Activated gamma-delta T cell treated with Interleukin-2 at 50 U/mL for 16 hours (primary cell): ENCODE measurements at places on chromosomes 12 and 14.
A peak's percentile ranks its signal among the peaks of the same experiment; 100 is the strongest.

- DNase-seq: no peak
Observed at GRCh38 chr14:21070083-21070609, at the start of gene ARHGEF40. TSS of gene ARHGEF40 (plus strand) at chr14:21070304. CDS start at chr14:21070397, 93 bp downstream.

DNA sequence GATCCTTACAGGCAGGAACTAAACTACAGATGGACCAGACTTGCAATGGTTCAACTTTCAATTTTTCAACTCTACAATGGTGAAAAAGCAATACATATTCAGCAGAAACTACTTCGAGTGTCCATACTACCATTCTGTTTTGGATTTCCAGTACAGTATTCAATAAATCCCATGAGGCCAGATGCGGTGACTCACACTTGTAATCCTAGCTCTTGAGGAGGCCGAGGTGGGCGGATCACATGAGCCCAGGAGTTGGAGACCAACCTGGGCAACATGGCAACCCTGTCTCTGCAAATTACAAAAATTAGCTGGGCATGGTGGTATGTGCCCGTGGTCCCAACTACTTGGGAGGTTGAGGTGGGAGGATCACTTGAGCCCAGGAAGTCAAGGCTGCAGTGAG is 336.1 kb downstream of the MED13L start:
- no peak for DNase-seq

- DNase-seq: no peak
Observed at GRCh38 chr12:75289753-75290152, 40.4 kb downstream of the CAPS2 start.

- no peak for DNase-seq
Observed at GRCh38 chr12:69000074-69000473, 67.1 kb upstream of the CPM start.

DNA sequence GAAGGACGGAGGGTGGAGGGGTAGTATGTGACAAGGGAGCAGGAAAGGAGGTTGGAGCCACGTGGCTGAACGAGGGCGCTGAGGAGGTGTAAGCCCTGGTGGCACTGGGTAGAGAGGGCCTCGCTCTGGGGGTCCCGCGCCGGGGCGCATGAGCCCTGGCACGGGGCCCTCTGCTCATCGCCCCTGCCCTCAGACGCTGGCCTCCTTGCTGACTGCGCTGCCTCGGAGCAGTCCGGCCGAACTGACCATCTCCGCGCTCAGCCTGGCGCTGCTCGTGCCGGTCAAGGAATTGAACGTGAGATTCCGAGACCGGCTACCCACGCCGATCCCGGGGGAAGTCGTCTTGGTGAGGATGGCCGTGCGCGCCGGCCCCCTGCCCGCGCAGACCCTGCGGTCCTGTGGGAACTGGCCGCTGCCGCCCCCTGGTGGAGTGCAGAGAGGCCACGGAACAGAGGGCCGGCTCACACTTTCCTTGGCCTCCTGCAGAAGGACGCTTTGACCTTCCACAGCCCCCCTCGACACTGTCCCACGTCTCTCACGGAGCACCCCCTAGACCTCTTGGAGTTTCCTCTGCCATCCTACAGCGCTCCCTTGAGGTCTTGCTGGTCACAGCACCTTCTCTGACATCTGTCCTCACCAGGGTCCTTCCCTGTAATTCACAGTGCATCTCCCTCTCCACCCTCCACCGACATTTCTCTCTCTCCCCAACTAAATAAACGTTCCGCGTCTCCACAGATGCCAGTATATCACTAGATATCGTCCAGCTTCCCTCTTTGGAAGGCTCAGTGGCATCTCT is 10.5 kb downstream of the ARHGEF25 start:
- DNase-seq: peak; percentile 56

DNA sequence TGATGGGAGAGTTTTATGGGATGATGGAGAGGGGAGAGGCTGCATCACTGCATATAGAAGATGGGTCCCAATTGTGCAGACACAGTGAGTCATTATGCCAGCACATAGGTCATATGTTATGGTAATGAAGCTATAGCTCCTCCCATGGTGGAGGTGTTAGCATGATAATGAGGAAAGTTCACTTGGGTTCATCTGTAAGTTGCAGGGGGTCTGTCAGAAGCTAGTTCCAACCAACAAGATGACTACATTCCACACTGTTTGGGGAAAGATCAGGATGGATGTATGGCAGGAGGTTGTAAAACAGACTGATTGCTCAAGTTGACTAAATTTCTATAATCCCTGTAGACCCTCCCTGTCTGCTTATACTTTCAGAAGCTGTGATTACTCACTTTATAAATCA is 561.3 kb downstream of the C12orf50 start:
- no peak for DNase-seq

DNA sequence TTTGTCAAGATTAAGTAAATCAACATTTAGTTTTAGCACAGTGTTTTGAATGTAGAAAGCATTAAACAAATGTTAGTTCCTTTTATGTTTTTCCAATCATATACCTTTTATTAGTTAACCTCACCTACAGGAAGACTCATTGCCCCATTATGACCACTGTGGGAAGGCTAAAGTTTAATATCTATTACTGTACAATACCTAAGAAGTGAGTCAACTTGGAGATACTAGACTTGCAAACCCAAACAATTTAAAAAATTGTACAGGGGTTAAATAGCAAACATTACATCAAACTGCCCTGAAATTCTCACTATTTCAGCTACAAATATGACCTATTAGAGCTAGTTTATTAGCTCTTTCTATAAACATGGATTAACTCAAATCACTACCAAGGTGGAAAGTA is 8.6 kb upstream of the G2E3 start:
- DNase-seq: no peak

GRCh38 chr12:104477510-104478390 is 21.0 kb downstream of the CHST11 start:
- no peak for DNase-seq

DNA sequence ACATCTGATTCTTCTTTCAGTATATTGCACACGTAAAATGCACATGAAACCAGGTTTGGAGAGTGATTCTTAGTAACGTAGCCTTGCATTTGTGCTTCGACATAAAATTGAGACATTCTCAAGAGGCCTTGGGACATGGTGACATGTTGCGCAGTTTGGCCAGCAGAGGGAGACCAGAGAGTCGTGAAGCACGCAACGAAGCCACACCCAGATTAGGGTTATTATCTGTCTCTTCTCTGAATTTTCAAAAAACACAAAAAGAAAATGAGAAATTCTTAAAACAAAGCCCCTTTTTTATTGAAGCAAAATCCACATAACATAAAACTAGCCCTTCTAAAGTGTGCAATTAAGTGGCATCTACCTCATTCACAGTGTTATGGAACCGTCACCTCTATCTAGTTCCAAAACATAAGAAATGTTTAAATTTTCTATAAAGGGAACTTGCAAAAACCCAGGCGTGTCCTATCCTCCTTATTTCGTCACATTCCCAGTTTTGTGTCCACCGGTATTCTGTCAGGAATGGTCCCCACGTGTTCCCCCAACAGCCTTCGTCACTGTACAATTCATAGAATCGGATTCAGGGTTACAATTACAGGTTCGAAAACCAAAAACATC is 108.8 kb upstream of the ATF7IP start:
- DNase-seq: peak; percentile 74

DNA sequence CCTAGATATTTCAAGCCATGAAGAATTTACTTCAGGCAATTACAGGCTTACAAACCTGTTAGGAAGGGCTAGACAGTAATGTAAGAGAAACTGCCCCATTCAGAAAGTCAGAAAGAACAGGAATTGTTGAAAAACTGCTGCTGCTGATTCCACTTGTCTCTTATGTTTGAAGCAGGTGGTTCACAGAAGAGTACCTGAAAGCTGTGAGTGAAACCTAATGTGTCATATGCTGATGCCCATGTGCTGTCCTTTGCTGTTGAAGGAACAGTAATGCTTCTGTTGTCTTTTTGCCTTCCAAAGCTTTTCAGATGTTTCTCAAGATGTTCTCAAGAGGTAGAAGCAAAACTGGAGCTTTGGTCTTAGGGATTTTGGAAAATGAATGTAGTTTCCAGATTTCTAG is 39.0 kb downstream of the MNAT1 start:
- DNase-seq: no peak

GRCh38 chr12:107650977-107651376 is 34.6 kb upstream of the PWP1 start:
- DNase-seq: no peak

DNA sequence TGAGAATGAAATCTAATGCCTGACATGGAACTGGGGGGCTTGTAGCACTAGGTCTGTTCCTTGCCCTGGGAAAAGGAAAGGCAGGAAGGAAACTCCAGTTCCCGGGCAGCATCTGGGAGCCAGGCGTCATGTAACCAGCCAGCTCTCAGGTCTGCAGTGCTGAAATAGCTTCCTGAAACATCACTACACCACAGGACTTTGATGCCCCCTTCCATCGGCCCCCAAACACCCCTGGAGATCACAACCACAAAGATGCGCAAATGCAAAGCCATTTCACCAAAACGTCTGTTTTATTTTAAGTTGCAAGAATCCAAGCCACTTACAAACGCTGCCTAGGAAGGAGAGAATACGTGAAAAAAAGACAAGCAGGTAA is 40.9 kb downstream of the KCTD10 start:
- no peak for DNase-seq

- no peak for DNase-seq
Observed at GRCh38 chr14:84975241-84975902, 554.6 kb upstream of the FLRT2 start.

DNA sequence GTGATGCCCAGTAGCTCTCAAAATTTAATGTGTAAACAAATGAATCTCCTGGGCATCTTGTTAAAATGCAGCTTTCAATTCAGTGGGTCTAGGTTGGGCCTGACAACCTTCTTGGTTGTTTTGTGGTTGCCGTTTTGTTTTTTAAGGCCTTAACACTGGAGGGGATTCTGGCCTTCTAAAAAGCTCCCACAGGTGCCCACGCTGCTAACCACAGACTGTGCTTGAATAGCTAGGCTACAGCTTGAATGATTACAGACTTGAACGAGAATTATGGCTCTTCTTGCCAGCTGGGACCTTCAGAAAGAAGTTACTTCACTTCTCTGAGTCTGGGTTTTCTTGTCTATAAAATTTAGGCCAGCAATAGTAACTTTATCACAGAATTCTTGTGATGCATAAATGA is 1.3 kb upstream of the FLVCR2 start:
- DNase-seq: no peak

- DNase-seq: no peak
Observed at GRCh38 chr12:106113446-106113823, 25.3 kb downstream of the NUAK1 start.

GRCh38 chr12:110908377-110909152 is 11.8 kb downstream of the MYL2 start:
- no peak for DNase-seq
